ENCODE measurements at places on chromosomes 1 and 21.

GRCh38 chr1:221458447-221459156 is 283.3 kb downstream of the DUSP10 start:
- DNase-seq = no peak

GRCh38 chr1:118973531-118974137 is 14.5 kb downstream of the TBX15 start:
- DNase-seq = no peak

DNA sequence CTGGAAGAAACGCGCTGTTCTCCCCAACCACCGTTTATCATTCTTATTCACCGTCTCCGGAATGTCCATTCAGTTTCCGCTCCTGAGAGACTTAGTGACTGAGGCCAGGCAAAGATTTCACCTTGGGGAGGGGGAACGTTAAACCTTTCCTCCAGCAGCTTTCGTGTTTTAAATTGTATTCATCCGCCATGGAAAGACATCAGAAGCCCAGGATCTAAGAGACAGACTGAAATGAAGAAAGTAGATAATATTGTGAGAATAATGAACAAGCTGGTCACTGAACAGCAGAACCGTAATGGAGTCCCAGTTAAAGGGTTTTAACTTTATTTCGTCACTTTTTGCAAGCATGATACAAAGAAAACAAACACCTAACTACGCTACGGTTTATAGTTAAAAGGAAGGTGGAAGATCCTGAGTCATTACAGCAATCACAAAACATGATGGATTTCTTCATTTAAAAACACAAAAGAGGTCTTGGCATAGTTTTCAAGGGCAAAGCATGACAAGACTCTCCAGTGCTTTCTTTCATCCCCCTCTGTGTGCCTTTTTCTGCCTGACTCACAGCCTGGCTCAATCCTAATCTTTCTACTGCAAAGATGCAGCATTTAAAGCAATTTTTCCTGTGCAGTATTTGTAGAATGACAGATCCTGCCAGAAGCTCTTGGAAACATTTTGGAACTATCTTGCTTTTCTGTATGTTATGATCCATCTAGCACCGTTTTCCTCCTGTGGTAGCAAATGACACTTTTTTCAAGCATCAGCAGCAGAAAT is 722 bp upstream of the SLC19A2 start:
- no peak for DNase-seq

GRCh38 chr1:184143449-184143848 is 91.9 kb downstream of the TSEN15 start:
- DNase-seq = no peak

- no peak for DNase-seq
Observed at GRCh38 chr1:16615253-16616252, 2.2 kb upstream of the NBPF1 start.

DNA sequence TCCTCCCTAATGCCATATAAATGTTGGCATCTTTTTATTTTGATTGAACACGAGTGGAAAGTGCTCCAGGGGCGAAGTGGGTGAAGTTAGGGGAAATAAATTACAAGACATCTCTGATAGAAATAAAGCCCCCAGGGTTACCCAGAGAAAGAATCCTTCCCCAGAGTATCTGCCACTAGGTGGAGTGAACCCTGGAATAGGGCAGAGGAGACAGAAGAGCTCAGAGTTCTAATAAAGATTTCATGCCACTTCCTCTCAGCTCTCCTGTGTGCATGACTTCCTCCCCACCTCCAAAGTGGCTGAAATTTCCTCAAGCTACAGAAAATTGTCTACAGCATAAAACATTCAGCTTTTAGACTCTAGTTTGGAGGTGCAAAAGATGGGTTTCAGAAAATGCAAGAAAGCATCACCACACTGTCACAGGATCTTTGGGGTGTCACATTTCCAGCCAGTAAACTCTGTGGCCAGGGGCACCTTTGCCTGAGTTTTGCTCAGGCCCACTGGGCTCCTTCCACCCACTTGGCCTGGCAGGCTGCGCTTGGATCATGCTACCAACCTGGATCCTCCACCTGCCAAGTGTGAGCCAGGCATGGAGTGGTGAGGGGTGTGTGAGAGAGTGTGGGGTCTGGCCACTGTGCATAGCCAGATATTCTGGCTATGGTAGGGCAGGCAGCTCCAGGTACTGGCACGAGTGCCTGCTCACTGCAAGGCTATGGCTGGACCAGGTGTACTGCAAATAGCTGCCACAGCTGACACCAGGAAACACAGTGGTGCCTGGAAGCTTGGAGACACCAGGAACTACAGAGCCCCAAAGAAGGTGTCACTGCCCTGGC is 208.8 kb upstream of the USP25 start:
- no peak for DNase-seq

- DNase-seq = no peak
Observed at GRCh38 chr1:161159913-161160243, 578 bp downstream of the USP21 start.
